ENCODE measurements at places on chromosomes 3 and 15.

DNA sequence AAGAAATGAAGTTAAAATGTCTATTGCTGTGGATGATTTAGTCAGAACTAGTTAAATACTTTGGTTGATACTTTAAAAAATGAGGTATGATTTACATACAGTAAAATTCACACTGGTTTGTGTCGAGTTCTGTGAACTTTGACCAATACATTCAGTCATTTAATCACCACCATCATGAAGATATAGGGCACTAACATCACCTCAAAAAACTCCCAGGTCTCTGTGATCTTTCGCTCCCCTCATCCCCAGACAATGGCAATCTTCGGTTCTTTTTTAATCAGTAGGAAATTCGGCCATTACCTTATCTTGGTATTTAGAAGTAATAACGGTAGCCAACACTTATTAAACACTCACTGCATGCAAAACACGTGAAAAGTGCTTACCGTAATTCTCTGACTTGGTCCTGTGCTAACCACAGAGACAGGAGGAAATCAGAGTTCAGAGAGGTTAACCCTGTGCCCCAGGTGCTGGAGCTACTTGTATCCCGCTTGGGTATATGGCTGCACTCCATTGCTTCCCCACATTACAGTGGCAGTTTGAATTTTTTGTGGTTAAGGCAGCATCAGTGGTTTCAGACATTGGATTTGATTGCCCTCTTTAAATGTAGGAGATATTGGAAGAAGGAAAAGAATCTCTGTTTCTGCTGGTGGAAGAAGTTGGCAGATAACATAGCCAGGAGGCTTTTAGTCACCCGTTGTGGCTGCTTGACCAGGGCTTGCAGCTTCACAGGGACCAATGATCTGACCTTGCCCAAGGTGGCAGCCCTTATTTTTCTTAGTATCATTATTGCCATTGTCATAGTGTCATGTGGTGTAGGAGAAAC lies 4.2 kb downstream of the PLCL2 start:
- no peak overlapping the region for H3K27ac ChIP-seq
- peaks cover 15% of the 10 kb centered on the region for H3K27me3 ChIP-seq
- no peak for DNase-seq
- peaks cover 30% of the 10 kb centered on the region for H3K4me1 ChIP-seq
- H3K36me3 ChIP-seq = no peaks in the 10 kb centered on the region
- no peak overlapping the region for H3K4me3 ChIP-seq

- H3K27me3 ChIP-seq = no peaks in the 10 kb centered on the region
- no peak overlapping the region for H3K27ac ChIP-seq
- no peak for DNase-seq
- no peaks in the 10 kb centered on the region for H3K36me3 ChIP-seq
- no peak overlapping the region for H3K4me3 ChIP-seq
Measured at GRCh38 chr3:82641701-82642100, 880.3 kb upstream of the GBE1 start.

GRCh38 chr3:119276680-119277079 lies 17.5 kb upstream of the ARHGAP31 start:
- peaks cover 10% of the 10 kb centered on the region for H3K4me1 ChIP-seq
- no peak for DNase-seq
- H3K27me3 ChIP-seq = no peaks in the 10 kb centered on the region
- H3K4me3 ChIP-seq = no peak overlapping the region

GRCh38 chr15:61070111-61070901 lies 158.8 kb downstream of the RORA start:
- H3K36me3 ChIP-seq = peaks cover 4% of the 10 kb centered on the region
- H3K4me1 ChIP-seq = peaks cover 64% of the 10 kb centered on the region
- no peak for DNase-seq

DNA sequence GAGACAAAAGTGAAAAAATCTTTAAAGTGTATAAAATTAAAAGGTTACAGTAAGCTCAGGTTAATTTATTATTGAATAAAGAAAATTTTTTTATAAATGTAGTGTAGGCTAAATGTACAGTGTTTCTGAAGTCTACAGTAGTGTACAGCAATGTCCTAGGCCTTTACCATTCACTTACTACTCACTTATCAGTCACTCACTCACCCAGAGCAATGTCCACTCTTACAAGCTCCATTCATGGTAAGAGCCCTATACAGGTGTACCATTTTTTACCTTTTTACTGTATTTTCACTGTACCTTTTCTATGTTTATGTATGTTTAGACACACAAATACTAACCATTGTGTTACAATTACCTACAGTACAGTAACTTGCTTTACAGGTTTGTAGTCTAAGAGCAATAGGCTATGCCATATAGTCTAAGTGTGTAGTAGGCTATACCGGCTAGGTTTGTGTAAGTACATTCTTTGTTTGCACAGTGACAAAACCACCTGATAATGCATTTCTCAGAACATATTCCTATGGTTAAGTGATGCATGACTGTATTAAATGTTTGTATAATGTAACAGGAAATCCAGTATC lies 38.1 kb upstream of the NECTIN3 start:
- no peak overlapping the region for H3K4me3 ChIP-seq
- H3K27ac ChIP-seq = no peak overlapping the region
- no peak for DNase-seq
- H3K4me1 ChIP-seq = no peaks in the 10 kb centered on the region

DNA sequence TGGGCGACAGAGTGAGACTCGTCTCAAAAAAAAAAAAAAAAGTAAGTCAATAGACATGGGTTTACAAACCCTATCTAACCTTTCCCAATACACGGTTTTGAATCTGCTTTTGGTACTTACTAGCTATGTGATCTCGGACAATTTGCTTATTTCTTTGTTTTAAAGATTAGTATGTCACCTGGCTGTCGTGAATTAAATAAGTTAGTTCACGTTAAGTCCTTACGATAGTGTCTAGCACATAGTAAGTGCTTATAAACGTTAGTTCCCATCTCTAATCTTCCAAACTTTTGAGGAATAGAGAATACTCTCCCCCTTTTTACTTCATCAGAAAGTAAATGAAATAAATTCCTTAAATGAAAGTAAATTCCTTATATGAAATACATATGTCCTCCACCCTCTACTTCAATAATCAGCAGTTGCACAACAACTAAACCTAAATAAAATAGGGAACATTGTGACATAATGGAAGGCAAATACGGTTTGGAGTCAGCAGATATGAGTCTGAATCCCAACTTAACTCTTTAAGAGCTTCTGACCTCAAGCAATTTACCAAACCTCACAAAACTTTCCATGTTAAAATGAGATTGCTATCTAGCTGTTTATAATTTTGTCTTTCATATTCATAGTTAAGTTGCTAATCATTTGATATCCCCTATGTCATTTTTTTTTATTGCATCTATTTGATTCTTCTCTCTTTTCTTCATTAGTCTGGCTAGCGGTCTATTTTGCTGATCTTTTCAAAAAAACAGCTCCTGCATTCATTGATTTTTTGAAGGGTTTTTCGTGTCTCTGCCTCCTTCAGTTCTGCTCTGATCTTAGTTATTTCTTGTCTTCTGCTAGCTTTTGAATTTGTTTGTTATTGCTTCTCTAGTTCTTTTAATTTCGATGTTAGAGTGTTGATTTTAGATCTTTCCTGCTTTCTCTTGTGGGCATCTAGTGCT lies 134.6 kb downstream of the PEAK1 start:
- no peak for DNase-seq
- H3K36me3 ChIP-seq = peaks cover 15% of the 10 kb centered on the region
- no peak overlapping the region for H3K27ac ChIP-seq
- H3K4me3 ChIP-seq = no peak overlapping the region

GRCh38 chr3:49674497-49674983 lies 389 bp downstream of the APEH start:
- H3K4me3 ChIP-seq = peak overlapping the region; percentile 90
- no peak overlapping the region for H3K27ac ChIP-seq
- H3K27me3 ChIP-seq = no peaks in the 10 kb centered on the region
- H3K36me3 ChIP-seq = peaks cover 13% of the 10 kb centered on the region
- DNase-seq = no peak
- H3K4me1 ChIP-seq = peaks cover 34% of the 10 kb centered on the region

- no peak overlapping the region for H3K27ac ChIP-seq
- no peaks in the 10 kb centered on the region for H3K36me3 ChIP-seq
- H3K4me3 ChIP-seq = no peak overlapping the region
- no peak for DNase-seq
Measured at GRCh38 chr3:95200384-95200783, 1137.5 kb downstream of the NSUN3 start.

DNA sequence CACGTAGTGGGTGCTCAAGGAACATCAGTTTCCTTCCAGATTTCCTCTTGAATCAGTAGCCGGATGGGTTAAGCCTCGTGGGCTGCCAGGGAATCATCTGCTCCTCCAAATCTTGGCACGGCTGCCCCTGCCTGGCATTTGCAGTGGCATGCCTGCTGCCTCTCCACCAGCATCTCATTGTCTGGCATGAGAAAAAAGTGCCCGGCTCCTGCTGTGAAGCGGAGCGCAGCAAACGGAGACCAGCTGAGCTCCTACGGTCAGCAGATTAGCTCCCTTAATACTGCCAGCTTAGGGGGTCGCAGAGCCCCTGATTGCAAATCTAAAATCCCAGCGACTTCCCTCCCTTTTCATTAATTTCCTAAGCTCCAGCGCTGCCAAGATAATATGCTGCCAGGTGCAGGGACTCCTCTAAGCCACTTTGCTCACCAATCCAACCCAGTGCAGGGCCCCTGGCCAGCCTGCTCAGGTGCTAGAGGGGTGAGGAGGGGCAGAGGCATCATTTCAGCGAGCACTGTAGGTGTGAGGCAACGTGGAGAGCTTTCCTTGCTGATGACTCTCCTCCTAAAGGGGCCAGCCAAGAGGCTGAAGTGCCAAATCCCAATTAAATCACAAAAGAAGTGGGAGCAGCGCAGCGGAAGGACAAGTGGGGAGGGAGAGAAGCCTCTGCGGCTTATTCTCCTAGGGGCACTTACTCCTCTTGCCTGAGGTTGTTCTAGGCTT lies 49.6 kb upstream of the ST8SIA2 start:
- H3K27ac ChIP-seq = no peak overlapping the region
- no peak overlapping the region for H3K4me3 ChIP-seq
- peaks cover 33% of the 10 kb centered on the region for H3K27me3 ChIP-seq
- peaks cover 11% of the 10 kb centered on the region for H3K4me1 ChIP-seq
- no peak for DNase-seq
- H3K36me3 ChIP-seq = no peaks in the 10 kb centered on the region

- H3K36me3 ChIP-seq = no peaks in the 10 kb centered on the region
- no peaks in the 10 kb centered on the region for H3K4me1 ChIP-seq
- H3K27ac ChIP-seq = no peak overlapping the region
- H3K4me3 ChIP-seq = no peak overlapping the region
Measured at GRCh38 chr3:162141272-162141791, 644.7 kb downstream of the OTOL1 start.

DNA sequence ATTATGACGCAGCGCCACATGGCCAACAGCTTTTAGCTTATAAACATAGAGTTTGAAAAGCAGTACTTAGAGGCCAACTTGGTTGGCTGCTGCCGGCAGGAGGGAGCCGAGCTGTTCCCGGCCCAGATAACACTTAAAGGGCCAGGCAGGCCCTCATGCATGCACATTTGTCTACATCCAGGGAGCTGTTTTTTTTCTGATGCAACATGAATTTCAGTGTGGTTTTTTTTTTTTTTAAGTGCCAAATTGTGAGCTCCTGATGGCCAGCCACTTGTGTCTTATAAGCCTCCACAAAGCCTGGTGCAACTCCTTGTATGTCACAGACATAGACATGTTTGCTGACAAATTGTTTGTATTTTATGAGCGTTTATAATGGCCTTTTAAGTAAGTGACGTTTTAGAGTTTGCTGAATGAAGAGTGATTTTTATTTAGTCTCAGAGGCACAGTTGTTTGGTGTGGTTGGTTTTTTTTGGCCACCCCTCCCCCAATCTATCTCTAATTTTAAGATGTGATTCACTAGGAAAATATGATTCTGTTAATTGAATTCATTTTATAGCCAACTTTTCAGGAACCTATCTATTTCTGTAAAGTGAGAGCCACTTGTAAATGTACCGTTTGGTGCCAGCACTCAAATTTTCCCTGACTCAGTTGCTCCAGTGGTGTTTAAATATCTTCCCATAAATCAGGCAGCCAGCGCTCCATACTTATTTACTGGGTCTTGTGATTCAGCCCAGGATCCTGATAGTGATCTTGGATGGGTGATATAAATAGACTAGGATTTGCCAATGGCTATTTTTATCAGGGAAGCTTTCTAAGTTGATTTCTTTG lies 134.3 kb downstream of the VGLL4 start:
- H3K36me3 ChIP-seq = peaks cover 22% of the 10 kb centered on the region
- H3K4me1 ChIP-seq = peaks cover 73% of the 10 kb centered on the region
- DNase-seq = peak; percentile 34
- H3K27me3 ChIP-seq = no peaks in the 10 kb centered on the region

DNA sequence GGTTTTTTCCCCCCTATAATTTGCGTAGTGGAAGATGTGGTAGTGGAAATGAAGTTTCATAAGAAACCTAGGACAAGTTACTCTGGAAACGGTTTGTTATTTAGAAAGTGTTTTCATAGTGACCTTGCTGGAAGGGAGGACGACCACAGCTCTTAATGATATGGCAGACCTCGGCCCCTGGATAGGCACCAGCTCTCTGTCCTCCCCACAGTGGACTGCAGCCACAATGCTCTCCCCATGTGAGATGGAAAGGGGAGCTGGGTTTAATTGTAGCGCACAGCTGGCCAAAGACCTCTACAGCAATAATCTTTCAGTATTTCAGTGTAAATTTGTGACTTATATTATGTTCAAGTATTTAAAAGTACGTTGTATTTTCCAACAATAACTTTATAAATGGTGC lies 151.2 kb downstream of the PLCL2 start:
- no peak for DNase-seq
- H3K27me3 ChIP-seq = peaks cover 8% of the 10 kb centered on the region
- no peaks in the 10 kb centered on the region for H3K36me3 ChIP-seq
- H3K27ac ChIP-seq = no peak overlapping the region
- H3K4me1 ChIP-seq = peaks cover 10% of the 10 kb centered on the region

GRCh38 chr3:67381667-67382272 lies 272.6 kb downstream of the SUCLG2 start:
- DNase-seq = peak; percentile 28
- no peaks in the 10 kb centered on the region for H3K27me3 ChIP-seq
- no peak overlapping the region for H3K27ac ChIP-seq
- H3K4me3 ChIP-seq = no peak overlapping the region
- H3K4me1 ChIP-seq = no peaks in the 10 kb centered on the region
- peaks cover 13% of the 10 kb centered on the region for H3K36me3 ChIP-seq

GRCh38 chr3:130705501-130705900 lies 41.1 kb downstream of the PIK3R4 start:
- H3K27me3 ChIP-seq = no peaks in the 10 kb centered on the region
- H3K36me3 ChIP-seq = peaks cover 58% of the 10 kb centered on the region
- H3K4me3 ChIP-seq = no peak overlapping the region
- no peak for DNase-seq
- H3K4me1 ChIP-seq = no peaks in the 10 kb centered on the region

- peaks cover 34% of the 10 kb centered on the region for H3K36me3 ChIP-seq
- DNase-seq = no peak
- peak overlapping the region; percentile 78 for H3K27ac ChIP-seq
- H3K4me3 ChIP-seq = no peak overlapping the region
- peaks cover 22% of the 10 kb centered on the region for H3K4me1 ChIP-seq
Measured at GRCh38 chr3:42189736-42190135, 76.2 kb downstream of the CCK start.

DNA sequence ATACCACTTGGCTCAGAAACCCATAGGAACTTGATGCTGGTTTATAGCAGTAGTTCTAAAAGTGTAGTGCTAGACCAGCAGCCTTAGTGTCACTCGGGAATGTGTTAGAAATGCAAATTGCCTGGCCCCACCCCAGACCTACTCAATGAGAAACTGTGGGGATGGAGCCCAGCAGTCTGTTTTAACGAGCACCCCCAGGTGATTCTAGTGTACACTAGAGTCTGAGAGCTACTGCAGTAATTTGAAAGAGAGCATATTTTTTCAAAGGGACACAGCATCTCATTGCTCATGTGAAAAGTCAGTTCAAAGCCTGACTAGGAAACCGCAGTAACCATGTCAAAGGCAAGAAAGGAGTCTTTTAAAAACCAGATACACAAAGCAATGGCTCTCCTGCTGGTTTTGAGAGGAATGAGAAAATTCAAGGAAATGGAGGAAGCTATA lies 313.4 kb downstream of the SQOR start:
- no peaks in the 10 kb centered on the region for H3K36me3 ChIP-seq
- no peaks in the 10 kb centered on the region for H3K4me1 ChIP-seq
- DNase-seq = no peak

Measured in nephron progenitor cell (in vitro differentiated cells).